ENCODE measurements at places on chromosomes 5 and 9.

DNA sequence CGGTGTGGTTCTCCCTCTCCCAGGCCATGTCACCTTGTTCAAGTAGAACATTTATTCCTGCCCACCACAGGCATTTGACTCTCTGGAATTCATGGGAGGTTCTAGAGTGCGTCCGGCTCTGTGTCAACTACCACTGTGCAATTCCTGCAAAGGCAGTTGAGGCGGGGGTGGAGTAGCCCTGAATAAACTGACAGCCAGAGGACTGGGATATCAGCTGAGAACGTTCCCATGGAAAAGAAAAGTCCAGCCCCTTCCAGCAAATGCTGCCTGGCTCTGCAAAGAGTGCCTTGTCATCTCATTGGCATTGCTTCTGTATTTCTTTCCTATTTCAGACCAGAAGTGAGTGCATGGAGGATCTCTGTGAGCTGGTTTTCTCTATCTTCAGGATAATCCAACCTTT, 18.9 kb upstream of the MEGF9 start:
- peak; percentile 69 for DNase-seq

- DNase-seq, result peak; percentile 66
Measured at GRCh38 chr5:68216245-68217046, 890 bp downstream of the PIK3R1 start.

DNA sequence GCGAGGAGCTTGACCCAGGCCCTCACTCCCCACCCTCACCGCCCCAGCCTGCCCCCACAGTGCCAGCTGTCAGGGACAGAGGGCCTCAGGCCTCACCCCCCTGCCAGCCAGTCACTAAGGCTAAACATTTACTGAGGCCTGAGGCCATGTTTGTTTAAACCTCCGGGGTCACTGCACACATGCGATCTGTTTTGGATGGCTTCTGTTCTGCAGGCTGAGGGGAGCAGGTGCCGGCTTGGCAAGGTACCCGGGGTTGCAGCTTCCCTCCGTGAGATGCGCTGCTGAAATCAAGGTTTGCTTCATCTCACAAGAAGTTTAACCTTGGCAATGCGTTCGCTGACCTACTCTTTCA, 103.3 kb upstream of the BOD1 start:
- peak; percentile 53 for DNase-seq

DNA sequence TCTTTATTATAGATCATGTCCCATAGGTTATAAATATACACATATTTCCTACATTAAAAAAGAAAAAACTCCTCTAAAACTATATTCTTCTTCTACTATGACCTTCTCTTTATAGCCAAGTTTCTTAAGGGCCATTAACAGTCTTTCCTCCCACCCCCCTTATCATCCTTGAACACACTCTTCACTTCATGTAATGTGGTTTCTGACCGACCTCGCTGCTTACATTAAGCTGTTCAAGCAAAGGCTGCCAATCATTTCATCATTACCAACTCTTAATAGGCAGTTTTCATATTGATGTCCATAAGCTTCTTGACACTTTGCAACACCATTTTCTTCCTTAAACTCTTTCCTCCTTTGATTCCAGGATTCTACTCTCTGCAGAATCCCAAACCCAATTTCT, 283.0 kb upstream of the PCSK5 start:
- DNase-seq, result no peak

GRCh38 chr5:137921931-137922330, 32.7 kb downstream of the PKD2L2 start:
- no peak for DNase-seq

GRCh38 chr9:85469041-85469440, 272.7 kb downstream of the AGTPBP1 start:
- DNase-seq, result no peak

DNA sequence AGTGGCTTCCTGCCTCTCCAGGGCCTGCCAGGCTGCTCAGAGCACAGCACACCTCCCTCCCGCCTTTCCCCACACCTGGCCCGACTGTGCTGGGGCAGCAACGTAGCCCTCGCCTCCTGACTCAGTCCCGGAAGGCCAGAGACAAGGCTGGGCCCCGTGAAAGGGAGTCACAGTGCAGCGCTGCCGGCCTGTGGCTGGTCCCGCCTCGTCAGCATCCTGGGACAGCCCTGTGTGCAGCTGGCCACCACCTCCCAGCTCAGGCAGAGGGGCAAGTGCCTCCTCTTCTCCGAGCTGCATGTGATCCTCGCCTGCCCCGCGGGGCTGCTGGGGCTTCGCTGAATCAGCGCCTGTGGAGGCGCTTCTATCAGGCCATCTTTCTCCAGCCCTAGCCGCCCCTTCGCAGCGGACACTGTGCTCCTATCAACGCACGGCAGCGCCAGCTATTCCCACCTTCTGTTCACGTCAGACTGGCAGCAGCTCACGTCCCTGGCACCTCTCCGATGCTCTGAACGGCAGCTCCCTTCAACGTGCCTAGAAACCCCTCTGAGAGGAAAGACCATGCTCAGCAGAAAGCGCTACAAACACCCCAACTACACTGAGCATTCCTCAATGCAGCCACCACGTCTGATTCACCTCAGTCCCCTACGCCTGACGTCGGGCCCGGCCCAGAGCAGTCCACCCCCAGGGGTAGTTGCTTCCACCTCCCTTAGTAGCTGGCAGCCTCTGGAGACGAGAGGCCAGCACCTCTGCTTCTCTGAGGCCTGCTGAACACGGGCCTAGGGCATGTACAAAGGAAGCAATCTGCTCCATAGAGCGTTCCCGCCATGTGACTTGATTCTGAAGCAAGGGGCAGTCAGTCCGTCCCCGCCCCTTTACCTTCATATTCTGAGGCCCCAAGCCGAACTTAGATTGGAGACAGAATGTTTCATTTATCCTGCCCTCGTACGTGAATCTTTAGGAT, 78.8 kb downstream of the GPR21 start:
- DNase-seq, result no peak

GRCh38 chr5:124718380-124718789, 28.1 kb downstream of the ZNF608 start:
- DNase-seq, result no peak

GRCh38 chr5:125186911-125187375, 440.5 kb upstream of the ZNF608 start:
- no peak for DNase-seq

DNA sequence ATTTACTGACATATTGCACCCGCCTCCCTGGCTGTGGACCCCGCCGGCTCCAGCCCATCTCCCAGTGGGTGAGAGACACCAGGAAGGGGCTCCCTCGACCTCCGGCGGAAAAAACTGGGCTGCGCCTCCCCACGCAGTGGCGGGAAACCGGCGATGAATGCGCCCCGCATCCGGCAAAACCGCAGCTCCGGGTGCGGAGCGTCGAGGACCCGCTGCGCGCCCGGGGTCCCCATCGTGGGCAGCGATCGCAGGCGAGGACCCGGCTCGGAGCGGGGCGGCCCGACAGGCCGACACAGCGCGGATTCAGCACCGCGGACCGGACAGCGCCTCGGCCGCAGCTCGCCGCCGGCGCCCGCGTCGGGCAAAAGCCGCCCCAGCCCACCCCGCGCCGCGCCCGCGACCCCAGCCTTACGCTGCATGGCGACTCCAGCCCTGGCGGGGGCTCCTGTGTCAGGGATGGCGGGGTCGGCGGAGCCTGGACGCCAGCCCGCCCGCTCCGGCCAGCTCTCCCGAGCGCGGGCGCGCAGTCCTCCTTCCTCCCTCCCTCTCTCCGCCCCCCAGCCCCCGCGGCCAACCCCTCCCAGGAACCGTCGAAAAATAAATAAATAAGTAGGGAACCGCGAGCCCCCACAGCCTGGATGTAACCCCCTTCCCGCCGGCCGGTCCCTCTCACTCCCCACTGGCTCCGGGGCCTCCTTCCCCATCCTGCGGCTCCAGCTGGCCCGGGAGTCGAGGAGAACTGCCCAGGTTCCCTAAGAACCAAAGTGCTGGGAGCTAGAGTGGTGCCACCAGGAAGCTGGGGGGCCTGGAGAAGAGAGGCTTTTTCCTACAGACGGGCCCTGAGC, 3.1 kb downstream of the LHX3 start:
- DNase-seq, result no peak

DNA sequence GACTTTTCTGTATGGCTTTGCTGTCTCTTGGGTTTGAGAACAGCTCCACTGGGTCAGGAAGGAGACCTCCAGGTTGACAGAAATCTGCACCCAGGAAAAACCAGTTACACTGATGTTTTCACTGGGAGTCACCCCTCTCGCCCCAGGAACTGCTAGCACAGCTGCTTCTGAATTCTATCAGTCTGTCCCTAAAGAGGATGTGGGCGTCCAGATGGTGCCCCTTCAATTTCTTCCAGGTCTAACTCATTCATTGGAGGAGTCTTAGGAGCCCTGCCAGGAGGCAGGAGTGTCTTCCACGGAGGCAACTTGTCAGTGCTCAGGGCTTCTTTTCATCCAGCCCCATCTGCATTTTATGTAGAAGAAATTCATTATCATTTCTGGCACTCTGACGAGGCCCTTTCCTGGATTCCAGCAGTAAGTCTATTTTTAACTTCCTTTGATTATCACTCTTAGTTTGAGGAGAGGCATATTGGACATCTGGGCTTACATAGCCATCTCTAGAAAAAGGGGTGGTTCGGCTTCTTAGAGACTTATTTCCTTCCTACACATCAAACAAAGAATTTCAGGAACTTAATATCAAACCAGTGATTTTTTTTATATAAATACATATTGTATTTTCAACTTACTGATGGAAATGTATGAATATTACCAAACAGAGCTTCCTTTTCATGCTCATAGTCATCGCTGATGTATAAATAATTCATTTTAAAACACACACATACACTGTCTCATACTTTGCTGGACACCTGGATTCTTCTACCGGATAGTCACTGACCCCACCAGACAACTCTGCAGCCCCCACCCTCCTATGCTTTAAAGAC, 148.8 kb downstream of the IRX2 start:
- DNase-seq, result no peak

DNA sequence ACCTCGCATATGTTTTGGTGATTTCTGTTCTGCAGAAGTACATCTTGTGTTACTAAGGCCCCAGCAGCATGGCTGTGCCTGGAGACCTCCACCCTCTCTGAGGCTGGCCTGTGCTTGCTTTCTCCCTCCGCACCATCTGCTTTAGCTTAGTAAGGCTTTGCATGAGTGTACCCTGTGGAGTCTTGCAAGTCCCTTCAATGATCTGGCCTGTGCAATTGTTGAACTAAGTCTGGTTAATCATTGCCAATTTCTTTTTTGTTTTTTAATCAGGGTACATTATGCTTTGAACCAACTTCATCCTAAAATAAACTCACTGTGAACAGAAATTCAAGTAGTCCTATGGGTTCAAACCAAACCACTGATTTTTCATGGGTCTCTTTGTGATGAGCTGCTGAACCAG, 32.3 kb downstream of the ACOT12 start:
- no peak for DNase-seq

GRCh38 chr9:136267261-136268111, 21.9 kb upstream of the QSOX2 start:
- DNase-seq, result peak; percentile 100

DNA sequence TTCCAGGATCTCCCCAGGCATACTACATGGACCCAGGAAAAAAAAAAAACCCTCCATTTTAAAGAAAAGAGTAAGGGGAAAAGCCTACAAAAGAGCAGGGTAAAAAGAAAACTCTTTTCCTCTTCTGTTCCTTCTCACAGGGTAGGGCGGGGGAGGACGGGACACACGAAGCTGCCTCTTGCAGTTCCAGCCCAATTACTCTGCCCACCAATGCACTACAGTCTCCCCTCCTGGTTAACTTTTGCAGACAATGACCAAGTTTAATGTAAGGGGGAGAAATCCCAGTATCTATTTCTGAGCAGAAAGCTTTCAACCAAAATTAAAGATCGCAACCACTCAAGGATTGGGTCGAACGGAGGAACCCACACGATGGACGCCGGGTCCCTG, 1.3 kb downstream of the BRD3 start:
- no peak for DNase-seq

DNA sequence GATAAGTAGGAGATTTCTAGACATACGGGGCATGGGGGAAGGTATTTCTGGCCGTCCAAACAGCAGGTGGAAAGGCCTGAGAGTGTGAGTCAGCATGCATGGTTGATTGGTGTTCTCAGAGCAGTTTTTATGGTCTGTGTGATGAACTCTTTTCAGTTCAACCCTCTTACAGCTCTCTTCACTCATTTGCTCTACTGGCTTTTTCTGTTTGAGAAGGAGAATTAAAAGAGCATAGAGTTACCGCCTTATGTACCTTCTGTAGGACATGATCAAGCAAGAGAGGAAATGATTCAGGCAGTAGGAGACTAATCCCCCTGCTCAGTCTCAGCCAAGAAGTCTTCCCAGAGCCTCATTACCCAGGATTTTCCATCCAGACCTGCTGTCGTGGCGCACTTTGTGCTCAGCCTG, 92.4 kb downstream of the PRDM6 start:
- no peak for DNase-seq

DNA sequence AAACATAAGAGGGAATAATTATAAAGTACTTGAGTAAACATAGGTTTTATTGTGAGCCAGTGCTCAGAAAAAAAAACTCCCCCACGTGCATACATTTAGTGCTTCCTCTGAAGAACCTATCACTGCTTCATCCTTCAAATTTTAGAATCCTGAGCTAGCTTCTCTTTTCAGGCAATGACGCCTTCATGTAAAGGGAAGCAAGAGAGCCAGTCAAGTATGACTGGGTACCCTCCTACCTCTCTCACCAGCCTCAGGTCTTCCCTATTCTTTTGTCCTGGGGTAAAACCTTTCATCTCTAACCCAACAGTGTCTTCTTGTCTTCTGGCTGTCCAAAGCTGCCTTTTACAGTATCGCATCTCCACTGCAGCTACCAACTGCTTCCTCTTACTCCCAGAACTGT, 32.0 kb downstream of the PLPP1 start:
- DNase-seq, result no peak

GRCh38 chr5:169637549-169638121, 560 bp downstream of the DOCK2 start:
- DNase-seq, result no peak

DNA sequence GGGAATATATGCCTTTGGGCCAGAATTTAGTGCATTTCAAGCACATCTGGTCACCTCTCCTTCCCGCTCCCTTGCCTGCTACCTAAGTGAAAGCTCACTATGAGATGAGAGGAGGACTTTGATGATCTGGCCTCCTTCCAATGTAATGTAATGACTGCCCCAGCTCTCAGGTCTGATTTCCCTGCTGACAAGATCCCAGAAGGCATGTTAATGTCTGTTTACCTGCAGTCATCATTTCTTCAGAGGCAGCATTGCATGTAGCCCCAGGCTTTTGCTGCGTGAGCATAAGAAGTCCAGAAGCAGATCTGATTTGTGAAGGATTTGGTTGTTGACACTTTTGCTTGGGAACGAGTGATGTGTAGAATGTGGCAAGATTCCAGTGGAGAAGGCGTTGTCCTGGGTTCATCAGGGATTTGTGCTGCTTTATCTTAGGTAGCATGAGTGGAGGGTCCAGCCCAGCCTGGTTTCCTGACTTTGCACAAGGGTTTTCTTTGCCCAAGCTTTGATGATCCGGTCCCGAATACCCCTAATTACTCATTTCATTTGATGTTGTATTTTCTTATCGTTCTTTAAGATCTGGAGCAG, 192.7 kb downstream of the GOLPH3 start:
- DNase-seq, result no peak

- DNase-seq, result peak; percentile 3
Measured at GRCh38 chr9:135662758-135663450, at the start of gene LCN9. TSS of gene LCN9 (plus strand) at chr9:135663309. CDS start at chr9:135663322, 13 bp downstream.

Data from HuH-7 (cell line).